ENCODE measurements at places on chromosomes 1 and 21. TPM values are rescaled to one million over a fixed set of nuclear protein-coding genes. Genes with fewer than 3 reads are reported as not detected.

OR14K1 gene
- not detected for total RNA-seq

KIRREL1 gene
- total RNA-seq: 120 TPM

NBPF4 gene
- total RNA-seq: under 0.01 TPM

MIS18A gene
- 13.0 TPM for total RNA-seq

FHAD1 gene
- under 0.01 TPM for total RNA-seq

TRIM58 gene
- total RNA-seq: 0.97 TPM

RNF2 gene
- total RNA-seq: 27.2 TPM

OR10Z1 gene
- not detected for total RNA-seq

C1orf122 gene
- 13.4 TPM for total RNA-seq

COL11A1 gene
- 19.6 TPM for total RNA-seq

OR2L5 gene
- total RNA-seq: not detected

LCE2A gene
- total RNA-seq: 0.43 TPM

SAMSN1 gene
- total RNA-seq: 0.86 TPM

TMEM269 gene
- under 0.01 TPM for total RNA-seq
